ENCODE measurements at places on chromosomes 2 and 18.
A peak's percentile ranks its signal among the peaks of the same experiment; 100 is the strongest.

GRCh38 chr2:23601301-23601965, 216.5 kb downstream of the KLHL29 start:
- no peak for ATAC-seq

DNA sequence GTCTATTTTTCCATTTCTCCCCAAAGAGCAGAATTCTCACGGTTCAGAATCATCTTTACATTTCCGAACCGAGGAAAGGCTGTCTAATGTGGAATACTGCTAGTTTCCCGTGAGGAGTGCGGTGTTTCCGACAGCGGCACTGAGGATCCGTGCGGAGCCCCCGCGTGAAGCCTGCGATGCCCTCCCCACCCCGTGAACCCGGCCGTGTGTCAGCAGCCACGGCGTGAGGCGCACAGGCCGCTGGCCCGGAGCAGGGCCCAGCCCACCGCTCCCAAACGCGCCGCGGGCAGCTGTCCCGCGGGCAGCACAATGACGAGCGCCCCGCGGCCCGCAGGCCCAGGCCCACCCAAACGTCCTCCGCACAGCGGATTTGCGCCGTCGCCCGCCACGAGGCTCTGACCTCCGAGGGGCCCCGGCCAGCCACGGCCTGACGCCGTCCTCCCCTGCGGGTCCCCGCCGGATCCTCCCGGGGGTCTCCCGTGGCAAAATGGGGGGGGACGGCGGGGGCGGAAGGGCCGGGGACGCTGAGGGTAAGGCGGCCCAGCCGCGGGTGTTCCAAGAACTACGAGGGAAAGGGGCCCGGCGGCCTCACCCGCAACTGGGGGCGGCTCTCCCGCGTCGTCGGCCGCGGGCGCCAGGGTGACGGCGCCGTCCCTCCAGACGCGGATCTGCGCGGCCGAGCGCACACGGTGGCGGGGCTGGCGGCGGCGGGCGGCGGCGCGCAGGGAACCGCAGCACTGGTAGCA, 796 bp downstream of the SPIRE1 start:
- peak; percentile 77 for ATAC-seq

DNA sequence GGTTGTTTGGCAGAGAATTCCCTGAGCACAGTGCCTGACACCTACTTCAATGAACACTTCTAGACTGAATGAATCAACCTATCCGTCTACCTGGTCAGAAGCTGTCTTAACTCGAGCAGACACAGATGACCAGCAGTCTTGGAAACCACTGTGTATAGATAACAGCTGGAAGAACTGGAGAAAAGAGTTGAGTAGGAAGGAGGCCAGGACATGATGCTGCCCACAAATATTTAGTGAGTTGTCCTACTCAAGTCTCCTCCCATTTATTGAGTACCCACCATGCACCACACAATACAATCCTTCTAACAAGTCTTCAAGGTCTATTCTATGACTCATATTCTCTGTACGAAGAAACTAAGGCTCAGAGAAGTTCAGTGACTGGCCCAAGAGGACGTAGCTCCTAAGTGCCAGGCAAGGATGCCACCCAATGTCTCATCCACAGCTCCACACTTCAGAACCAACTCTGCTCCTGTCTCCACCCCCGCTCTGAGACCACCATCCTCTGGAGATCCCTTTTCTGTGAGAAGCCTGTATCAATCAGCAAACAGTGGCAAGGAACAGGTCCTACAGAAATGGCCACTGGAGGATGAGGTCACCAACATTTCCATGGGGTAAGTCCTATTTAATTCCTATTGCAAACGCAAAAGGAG, 62.2 kb downstream of the GALNT14 start:
- ATAC-seq = peak; percentile 26

DNA sequence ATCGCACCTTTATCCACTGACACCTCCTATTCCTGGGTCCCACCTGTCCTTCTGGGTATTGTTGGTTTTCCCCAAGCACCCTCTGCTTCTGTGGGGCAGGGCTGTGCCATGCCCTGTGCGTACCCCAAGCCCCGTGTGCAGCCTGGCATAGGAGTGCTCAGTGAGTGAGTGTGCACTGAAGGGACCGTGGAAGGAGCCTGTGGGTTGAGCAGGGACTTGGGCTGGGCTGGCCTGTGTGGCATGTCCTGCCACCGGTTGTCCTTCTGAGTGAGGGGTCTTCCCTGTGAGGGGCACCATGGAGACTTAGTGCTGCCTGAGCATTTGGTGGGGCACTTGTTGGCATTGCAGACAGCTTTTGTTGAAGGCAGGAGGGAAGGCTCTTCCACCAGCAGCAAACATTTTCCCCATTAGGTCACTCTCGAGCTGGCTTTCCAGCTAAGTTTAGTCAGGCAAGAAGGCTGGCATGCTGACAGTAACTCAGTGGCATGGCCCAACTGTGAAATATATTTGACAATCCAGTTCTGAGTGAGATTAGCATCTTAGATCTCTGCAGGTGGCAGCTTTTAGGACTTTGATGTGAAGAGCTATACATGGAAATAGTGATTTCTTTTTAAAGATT, 64.7 kb downstream of the LPIN1 start:
- ATAC-seq = no peak

DNA sequence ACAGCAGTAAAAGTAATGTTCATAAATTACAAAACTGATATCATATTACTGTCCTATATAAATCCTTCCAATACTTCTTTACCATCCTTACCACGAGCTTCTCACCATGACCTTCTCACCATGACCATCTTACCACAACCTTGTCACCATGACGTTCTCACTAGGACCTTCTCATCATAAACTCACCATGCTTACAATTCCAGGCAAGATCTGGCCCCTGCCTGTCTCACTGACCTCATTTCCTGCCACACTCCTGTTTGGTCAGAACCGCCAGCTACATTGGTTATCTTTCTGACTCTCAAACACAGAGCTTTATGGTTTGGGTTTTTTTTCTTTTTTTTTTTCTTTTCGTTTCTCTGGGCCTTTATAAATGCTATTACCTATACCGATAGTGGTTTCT, 827.6 kb downstream of the RNF144A start:
- ATAC-seq = no peak

DNA sequence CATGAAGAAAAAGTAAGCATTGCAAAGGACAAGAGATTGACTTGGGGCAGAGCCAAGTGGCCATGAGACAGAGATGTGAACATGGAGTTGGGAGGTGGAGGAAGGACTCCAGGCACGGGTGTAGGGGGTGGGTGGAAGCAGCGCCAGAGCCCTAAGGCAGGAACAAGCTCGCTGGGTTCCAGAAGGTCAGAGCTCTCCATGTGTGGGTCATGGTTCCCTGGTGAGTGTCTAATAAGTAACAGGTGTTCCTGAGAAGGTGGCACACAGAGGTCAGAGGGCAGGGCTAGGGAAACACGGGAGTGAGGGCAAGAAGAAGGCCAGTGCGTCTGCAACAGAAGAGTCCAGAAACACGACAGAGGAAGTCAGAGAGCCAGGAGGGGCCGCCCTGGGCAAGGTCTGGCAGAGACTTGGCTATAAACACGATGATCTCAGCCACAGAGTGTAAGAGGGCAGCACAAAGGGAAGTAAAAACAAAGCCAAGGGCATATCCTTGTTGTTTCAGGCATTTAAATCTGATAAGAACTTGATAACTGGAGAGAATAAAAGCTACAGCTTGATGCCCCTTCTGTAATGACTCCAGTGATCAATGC, 260.8 kb downstream of the TGIF1 start:
- ATAC-seq = no peak

- ATAC-seq = no peak
Measured at GRCh38 chr2:223169830-223170605, 118.0 kb downstream of the KCNE4 start.

- no peak for ATAC-seq
Measured at GRCh38 chr18:26920644-26921043, 55.1 kb upstream of the AQP4 start.

DNA sequence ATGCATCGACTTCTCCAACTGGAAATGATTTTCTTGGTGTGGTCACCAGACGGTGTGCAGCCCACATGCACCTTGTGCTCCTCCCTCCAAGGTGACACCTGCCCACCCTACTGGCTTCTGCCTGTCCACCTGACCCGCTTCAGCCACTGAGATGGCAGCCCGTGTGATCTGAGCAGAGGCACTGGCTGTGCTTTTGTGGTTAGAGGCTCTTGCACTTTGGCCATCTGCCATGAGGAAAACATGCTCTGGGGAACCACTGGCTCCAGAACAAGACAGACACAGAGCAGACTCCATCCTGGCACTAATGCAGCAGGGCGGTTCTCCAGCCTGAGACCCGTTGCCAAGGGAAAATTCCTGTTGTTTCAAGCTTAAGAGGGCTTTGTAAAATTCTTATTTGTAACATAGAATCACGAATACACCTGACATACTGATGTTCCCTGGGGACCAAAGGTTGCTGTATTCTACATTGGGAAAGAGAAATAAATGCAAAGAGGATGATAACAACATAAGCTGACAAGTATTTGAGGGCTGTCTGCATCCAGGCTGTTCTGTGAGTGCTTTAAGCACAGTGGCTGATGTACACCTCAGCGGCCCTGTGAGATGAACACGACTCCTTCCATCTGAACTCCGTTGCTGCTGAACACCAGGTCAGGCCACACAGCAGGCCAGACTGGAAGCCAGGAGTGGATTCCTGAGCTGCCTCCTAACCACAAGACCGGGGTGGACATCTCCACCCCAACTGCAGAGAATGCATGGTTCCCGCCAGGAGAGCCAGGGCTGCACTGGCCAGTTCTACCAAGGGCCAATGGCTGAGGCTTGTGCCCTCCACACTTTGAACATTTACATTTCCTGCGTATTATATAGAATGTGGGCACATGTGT, 820.4 kb downstream of the GALR1 start:
- ATAC-seq = no peak

GRCh38 chr2:38862476-38862875, 13.3 kb downstream of the DHX57 start:
- ATAC-seq = no peak

GRCh38 chr2:1132328-1132969, 181.8 kb downstream of the SNTG2 start:
- ATAC-seq = peak; percentile 54

DNA sequence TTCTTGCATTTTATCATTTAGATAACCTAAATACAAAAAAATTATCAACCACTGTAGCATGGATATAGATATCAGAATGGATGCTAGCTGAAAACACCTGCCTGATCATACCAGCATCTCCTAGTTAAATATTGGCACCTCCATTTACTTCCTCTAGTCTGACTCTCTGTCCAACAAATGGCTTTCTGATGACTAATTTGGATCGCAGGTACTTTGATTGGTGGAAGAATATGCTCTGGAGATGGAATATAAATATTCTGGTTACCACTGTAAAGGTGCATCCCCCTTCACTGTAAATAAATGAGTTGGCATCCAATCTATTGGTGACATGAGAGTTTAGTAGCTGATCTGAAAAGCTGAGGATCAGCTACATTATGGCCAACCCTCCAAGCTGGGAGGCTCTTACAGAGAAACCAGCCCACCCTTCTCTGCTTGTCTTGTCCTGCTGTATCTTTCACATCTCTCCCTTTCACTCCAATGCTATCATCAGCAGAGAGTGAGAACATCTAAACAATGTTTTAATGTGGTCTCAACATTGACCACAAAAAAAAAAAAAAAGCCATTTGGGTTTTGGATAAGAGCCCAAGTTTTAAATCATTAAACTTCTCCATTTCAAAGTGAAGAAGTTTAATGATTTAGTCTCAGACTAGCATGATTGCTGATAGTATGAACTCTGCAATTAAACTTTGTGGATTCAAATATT, 90.5 kb downstream of the PMAIP1 start:
- no peak for ATAC-seq

GRCh38 chr2:181467966-181468707, 11.0 kb downstream of the ITGA4 start:
- ATAC-seq = peak; percentile 72

DNA sequence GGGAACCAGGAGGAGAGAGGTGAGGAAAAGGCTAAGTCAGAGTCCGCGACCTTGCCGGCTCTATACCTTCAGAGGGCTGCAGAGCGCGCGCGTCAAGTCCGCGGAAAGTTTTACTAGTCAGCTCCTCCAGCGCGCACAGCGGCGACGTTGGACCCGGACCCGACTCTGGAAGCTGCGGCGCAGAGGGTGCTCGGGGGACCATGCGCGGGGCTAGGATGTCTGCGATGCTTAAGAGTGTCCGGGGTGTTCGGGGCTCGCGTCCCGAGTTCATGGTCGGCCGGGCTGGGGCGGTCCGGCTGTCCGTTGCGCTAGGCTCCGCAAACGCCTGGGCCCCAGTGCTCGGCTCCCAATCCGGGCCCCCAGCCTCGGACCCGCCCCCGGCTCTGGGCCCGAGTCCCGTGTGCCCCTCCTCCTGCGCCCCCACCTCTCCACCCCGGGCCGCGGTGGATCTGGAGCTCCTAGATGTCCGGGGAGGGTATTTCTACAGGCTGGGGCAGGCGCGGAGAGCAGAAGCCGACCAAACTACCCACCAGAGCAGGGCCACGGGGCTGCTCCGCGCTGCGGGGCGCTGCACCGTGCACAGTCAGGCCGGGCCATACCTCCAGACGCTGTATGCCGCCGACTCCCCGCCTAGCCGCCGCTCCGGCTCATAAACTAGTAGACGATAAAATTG, at the start of gene LBX2:
LBX2 (minus strand) TSS at position 337 of the 673 bp plus-strand sequence; CDS start at position 271, 66 bp downstream.
- ATAC-seq = no peak

- ATAC-seq = no peak
Measured at GRCh38 chr2:108928660-108929377, 60.2 kb downstream of the EDAR start.

DNA sequence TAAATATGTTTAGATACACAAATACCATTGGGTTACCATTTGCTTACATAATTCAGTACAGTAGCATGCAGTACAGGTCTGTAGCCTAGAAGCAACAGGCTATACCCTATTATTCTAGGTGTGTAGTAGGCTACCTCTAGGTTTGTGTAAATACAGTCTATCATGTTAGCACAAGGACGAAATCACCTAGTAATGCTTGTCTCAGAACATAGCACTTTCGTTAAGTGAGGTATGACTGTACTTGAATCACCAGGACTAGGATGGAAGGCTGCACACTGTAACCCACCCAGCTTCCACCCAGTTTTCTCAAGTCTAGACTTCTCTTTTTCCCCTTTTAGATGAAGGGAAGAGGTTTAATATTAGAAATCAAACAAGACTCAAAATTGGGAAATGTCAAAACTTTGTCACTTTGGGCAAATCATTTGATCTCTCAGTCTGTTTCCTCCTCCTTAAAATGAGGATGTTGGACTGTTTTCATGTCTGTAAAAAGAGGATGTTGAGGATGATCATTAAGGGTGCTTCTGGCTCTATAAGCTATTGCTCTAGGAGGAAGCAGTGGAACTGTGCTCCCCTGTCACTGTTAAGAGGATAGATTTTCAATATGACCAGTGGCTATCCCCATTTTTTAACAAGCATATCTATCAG, 3.7 kb upstream of the SOCS6 start:
- ATAC-seq = no peak

DNA sequence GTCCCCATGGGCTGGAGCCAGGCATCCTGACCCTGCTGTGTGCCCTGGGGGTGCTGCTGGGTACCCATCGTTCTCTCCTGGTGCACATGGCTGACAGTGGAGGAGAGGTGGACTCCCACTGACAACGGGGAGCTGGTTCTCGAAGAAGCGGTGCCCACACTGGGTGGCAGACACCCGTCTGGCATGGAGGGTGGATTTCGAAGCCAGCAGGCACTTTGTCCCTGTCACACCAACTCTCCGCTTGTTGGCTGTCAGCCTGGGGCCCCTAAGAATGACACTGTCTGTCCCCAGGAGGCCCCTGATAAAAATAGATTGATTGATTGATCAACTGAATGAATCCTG, 55.4 kb downstream of the RTP5 start:
- ATAC-seq = no peak

GRCh38 chr18:21242141-21242779, at the start of gene GREB1L:
TSS of gene GREB1L (plus strand) at chr18:21242232. CDS start at chr18:21383519, 141,287 bp downstream.
- ATAC-seq = peak; percentile 94

GRCh38 chr18:74512321-74513053, 16.3 kb downstream of the CNDP2 start:
- ATAC-seq = no peak

GRCh38 chr2:66849153-66849755, 414.3 kb downstream of the MEIS1 start:
- no peak for ATAC-seq
